ENCODE measurements at places on chromosomes 7 and 10.
A peak's percentile ranks its signal among the peaks of the same experiment; 100 is the strongest.

DNA sequence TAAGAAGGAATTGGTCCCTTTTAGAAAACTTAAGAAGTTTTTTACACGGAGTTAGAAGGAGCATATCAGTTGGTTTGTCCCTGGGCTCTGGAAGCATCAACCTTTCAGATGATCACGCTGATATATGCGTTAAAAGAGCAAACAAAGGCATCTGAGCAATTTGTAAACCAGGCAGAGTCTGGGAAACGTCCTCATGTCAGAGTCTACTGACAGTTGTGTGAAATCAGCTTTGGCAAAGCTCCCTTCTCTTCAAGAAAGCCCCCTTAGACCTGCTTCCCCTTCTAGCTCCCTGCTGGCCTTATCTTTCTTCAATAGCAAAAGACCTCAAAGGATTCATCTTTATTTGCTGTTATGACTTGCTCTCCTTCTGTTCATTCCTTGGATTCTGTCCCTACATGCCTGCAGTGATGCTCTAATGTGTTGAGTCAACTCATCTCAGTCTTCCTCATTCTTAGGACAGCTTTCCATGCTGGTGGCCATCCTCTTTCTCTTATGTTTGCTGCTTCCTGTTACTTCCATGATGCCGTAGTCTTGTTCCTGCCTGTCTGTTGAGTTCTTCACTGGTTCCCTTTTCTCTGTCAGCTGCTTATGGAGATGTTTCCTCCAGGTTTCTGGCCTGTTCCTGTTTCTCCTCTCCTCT is 106.5 kb upstream of the BMPER start:
- no peak for DNase-seq

DNA sequence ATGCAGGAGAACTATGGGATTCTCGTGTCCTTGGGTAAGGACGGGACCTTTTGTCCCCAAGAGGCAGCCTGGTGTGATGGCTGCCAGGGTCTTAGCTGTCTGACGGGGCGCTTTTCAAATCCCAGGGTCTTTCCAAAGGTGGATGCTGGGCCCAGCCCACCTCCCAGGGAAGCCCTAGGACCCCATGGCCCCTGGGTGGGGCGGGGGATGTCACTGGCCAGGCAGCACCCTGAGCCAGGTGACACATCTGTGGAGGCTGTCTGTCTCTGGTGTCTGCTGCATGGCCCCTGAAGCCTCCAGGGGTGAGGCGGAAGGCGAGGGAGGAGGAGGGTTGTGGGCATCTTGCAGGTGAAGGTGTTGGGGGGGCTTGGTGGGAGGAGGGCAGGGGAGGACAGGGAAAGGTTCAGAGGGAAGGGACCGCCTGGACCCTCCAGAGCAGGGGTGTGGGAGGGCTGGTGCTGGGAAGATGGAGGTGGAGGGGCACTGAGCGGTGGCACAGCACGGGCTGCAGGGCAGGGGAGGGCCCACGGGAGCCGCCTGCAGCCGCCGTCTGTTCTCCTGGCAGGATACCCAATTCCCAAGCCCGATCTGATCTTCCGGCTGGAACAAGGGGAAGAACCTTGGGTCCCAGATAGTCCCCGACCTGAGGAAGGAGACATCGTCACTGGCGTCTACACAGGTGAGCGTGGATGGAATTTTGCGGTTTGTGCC is 7.0 kb downstream of the ZNF316 start:
- no peak for DNase-seq

GRCh38 chr10:121519901-121520493 is 78.2 kb downstream of the FGFR2 start:
- no peak for DNase-seq

GRCh38 chr10:43136995-43137716 is 1.1 kb upstream of the CSGALNACT2 start:
- DNase-seq, result no peak

DNA sequence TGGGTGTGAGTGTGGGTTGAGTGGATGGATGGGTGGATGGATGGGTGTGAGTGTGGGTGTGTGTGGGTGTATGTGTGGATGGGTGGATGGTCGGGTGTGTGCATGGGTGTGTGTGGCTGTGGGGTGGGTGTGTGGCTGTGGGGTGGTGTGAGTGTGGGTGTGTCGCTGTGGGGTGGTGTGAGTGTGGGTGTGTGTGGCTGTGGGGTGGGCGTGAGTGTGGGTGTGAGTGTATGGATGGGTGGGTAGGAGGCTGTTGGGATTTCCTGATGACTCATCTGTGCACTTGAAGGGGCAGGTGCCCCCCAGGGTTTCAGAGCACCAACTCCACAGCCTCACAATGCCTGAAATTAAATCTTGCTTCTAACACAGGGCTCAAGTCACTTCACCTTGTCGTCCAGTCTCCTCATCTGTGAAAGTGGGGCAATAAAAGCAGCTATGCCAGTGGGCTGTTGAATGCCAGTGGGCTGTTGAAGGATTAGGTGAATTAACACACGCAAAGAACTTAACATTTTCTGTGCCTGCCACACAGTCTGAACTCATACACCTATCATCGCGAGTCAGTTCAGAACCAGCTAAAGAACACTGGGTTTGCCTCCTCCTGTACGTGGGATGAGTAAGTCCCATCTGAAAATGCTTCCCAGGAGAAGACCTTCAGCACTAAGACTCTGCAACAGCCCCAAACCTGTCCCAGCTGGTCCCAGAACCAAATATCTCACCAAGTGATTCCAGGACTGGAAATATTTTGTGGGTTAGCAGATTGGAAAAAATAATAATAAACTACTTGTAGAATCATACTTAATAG is 32.0 kb downstream of the SFMBT2 start:
- no peak for DNase-seq

DNA sequence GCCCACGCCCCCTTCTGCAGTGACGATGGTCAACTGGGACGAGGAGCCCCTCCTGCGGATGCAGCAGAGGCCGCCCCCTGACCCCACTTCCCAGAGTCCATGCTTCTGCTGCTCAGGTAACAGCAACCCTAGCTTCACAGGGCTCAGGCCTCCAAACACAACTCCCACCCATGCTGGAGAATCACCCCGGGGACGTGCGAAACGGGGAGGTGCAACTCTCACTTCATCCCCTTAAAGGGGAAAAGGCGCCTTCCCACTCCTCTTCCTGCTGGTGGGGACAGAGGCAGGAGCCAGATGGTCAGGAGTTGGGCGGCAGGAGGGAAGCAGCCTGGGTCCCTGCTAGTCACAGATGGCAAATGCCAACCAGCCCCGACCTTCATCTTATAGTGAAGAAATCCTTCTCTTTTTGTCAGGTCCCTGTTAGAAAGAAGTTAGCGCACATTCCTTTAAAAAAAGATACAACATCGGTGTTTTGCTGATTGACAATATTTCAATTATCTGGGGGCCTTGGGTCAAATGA is 155.4 kb downstream of the DIP2C start:
- no peak for DNase-seq

- no peak for DNase-seq
Observed at GRCh38 chr10:129717816-129718547, 246.1 kb downstream of the EBF3 start.

DNA sequence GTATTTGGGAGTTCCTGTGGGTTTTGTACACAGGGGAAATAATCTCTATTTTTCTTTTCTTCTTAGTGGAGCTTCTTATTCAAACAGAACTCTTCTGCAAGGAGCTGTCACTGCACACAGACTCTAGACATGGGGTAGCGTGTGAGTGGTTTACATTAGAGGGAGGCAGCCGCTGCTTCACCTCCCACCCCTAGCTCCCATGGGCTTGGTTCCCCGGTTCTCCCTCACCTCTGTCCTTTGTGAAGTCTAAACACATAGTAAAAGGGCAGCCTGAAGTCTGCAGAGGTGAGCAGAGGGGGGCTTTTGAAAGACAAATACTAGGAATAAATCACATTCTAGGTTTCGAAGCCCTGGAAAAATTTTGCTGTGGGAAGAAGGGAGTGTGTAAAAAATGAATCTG is 5.5 kb downstream of the ASB4 start:
- no peak for DNase-seq

DNA sequence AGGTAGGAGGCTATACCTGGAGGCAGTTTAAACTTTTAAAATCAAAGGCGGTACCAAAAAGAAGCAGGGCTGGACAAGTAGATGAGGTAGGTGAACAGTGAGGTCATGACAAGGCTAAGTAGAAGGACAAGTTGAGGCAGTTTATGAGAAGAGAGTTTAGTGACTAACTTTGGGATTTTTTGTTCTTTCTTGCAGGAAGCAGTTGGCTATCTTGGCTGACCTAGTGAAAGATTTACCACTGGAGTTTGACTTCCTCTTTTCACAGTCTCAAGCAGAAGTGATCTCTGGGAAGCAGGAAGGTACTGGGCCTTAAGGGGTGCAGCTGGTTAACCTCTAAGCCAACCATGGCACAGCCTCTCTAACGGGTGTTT is 26.3 kb downstream of the ENTPD7 start:
- DNase-seq, result peak; percentile 10

- DNase-seq, result no peak
Observed at GRCh38 chr10:9024210-9024609, 969.7 kb downstream of the GATA3 start.

- no peak for DNase-seq
Observed at GRCh38 chr10:116044801-116045248, 228.2 kb downstream of the GFRA1 start.

- no peak for DNase-seq
Observed at GRCh38 chr10:89185658-89186057, 21.5 kb downstream of the CH25H start.

- no peak for DNase-seq
Observed at GRCh38 chr7:158733775-158734494, 29.3 kb upstream of the NCAPG2 start.

GRCh38 chr7:23218196-23218595 is 28.4 kb upstream of the GPNMB start:
- DNase-seq, result no peak

DNA sequence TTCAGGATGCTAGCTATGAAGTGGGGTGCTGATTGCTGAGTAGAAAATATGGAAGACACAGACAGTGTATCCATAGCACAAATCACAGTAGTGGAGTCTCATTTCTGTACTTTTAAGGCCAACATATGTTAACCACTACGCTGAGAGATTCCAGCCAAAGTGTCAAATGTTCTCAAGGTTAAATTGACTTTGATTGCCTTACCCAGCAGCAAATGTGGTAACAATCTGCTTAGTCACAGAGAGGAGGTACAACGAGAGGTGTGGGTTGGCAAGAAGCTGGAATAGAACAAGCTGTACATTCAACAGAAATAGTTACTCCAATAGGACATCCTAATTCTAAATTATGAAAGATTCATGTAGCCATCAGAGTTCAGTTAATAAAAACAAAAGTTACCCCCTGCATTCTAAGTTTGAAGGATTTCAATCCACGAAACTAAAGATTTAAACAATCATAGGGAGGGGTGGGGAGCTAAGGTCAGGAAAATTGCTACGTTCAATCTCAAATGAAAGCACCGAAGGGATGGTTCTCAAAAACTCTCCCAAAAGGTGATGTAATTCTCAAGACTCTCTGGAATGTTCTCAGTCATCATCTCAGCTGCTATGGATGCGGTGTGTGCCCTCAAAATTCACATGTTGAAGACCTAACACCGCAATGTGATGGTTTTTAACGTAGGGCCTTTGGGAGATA is 137.0 kb downstream of the ETV1 start:
- DNase-seq, result no peak

- DNase-seq, result no peak
Observed at GRCh38 chr7:151025924-151026671, 1.8 kb upstream of the ATG9B start.

DNA sequence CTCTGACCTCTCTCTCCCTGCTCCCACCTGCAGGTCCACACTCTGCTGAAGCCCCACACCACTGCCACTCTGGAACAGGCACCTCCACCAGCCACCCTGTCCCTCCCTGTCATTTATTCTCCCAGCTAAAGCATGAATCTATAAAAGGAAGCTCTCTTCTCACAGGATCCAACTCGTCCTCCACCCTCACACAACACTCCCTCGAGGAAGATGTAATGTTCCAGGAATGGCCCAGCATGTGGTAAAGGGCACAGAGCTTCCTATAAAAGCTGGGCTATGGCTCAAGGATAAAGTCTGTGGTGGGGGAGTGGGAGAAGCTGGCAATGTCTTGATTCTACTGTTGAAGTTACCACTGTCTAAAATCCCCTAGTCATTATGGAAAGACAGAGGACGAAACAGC is 67.4 kb downstream of the ERCC6 start:
- no peak for DNase-seq

DNA sequence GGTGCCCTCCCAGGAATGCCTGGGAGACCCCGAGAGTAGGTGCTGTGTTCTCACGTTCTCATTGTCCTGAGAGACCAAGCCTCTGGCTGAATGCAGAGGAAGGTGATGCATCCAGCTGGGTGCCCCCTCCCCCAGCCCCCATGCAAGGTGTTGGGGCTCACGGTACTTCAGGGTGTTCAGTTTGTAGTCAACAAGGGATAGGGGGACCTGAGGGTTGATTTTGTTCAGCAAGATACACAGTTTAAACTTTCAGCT is 60.4 kb upstream of the DUSP5 start:
- no peak for DNase-seq

- no peak for DNase-seq
Observed at GRCh38 chr7:158263110-158263963, 324.3 kb downstream of the PTPRN2 start.

- no peak for DNase-seq
Observed at GRCh38 chr10:95745501-95745900, 10.5 kb upstream of the ENTPD1 start.

DNA sequence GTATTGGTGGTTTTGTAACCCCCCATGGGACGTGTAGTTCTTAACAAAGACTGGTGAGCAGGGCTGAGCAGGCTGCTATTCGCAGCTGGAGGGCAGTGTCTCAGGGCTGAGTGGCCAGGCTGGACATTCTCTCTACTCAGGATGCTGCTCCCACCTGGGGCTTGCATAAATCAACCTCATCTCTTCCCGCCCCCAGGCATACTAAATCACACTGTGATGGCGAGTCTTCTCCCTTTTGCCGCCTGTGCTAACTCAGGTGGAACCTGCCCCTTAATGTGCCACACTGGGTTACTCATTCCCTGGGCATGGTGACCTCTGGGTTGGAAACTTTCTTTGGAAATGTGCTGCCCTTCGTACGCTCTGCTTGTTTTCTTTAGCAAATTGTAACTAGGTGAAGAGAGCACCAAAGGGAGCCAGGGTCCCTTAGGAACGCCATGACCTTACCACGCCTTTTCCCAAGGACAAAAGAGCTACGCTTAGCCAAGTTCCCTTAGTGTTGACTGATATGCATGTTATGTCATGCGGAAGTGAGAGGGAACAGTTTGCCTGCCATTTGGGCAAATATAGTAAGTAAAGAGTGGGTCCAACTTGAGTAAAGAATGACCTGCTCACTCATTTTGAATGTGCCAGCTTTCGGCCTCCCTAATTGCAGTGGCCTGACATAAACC is 40.4 kb upstream of the COBL start:
- DNase-seq, result no peak

GRCh38 chr10:96287392-96288105 is 16.2 kb upstream of the BLNK start:
- DNase-seq, result peak; percentile 32

GRCh38 chr10:96834120-96834519 is 2.0 kb downstream of the LCOR start:
- no peak for DNase-seq

- DNase-seq, result no peak
Observed at GRCh38 chr7:17042211-17042610, 160.4 kb upstream of the AGR3 start.

- DNase-seq, result peak; percentile 92
Observed at GRCh38 chr7:786472-787255, 45.6 kb upstream of the SUN1 start.
